Posterior vena cava (tissue), 2 donors: ENCODE measurements at places on chromosomes 2 and 18. TPM values are rescaled to one million over a fixed set of nuclear protein-coding genes. Genes with fewer than 3 reads are reported as not detected.

Gene MOGAT1
- total RNA-seq, result not detected

Gene ITSN2
- 77.0 TPM for total RNA-seq

- DNase-seq, result no peak
Observed at GRCh38 chr18:63454497-63454896, 22.3 kb upstream of the SERPINB5 start.

Gene REG3A
- total RNA-seq, result not detected

DNA sequence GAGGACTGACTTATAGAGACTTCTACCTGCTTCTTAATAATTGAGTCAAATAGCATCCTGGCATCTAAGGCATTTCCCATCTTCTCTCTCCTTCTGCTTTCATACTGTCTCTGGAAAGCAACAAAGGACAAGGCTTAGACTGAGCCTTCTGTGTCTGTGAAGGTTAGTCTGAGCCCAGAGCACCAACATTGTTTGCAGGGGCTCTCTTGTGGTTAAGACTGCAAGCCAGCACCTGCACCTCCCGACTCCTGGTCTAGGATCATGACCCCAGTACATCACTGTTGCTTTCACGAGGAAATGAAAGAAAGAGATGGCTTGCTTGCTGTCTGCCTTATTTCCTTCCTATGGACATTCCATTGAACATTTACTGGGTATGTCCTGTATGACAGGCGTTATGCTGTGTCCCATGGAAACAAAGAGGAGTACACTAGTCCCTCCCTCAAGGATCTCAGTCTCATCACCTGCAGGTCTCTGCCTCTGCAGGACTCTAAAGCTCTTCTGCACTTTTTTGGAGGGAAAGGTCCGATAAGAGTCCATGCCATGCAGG, 315.8 kb upstream of the EPAS1 start:
- DNase-seq, result no peak

DNA sequence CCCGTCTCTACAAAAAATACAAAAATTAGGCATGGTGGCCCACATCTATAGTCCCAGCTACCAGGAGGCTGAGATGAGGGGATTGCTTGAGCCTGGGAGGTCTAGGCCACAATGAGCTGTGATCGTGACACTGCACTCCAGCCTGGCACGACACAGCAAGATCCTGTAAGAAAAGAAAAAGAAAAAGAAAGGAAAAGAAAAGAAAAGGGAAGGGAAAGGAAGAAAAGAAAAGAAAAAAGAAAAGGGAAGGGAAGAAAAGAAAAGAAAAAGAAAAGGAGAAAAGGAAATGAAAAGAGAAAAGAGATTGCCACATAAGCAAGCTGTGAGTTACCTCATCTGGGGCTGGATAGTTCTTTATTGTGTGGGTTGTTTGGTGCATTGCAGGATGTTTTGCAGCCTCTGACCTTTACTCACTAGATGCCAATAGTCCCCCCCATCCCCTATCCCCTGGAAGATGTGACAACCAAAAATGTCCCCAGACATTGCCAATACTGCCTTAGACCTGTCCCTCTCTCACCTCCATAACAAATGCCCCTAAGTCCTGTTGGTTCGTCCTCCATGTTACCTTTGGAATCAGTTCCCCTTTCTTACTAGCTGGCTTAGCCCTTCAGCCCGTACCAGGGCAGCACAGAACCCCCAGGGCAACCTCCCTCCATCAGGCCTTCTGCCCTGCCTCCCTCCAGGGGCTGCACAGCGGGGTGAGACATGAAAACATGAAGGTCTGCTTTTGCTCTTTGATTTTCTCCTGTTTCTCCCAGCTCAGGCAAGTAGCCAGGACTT, 8.9 kb downstream of the ASPRV1 start:
- DNase-seq, result no peak

Gene COA5
- total RNA-seq, result 25.5 TPM

Gene SCN2A
- total RNA-seq, result 0.62 TPM

DNA sequence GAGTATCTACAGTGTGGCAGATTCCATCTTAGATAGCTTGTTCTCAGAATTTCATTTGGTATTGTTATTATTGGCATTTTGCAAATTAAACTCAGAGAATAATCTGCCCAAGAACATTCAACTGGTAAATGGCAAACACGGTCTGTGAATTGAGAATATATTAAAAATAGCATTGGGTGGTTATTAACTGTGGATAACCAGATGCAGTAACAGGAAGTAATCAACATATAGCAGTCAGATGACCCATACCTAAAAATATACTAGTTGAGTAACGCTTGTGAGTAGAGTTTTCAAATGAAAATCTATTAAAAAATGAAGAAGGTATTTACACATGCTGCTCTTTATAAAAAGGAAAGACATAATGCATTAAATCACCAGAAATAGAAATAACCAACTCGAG, 129.5 kb downstream of the ZNF804A start:
- DNase-seq, result no peak

DNA sequence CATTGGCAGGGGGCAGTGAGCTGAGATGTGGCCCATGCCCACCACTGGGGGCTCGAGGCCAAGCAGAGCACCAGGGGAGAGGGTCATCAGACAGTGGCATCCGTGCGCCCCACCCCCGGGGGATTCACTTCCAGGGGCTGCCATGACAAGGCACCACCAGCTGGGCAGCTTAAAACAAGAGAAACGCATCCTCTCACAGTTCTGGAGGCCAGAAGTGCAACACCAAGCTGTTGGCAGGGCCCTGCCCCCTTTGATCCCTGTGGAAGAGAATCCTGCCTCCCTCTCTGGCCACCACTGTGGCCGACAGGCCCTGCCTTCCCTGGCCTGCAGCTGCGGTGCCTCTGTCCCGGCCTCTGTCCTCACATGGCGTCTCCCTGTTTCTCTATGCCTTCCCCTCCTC, 187.7 kb upstream of the ID2 start:
- peak; percentile 28 for DNase-seq

GRCh38 chr18:8121942-8122480, 487.2 kb upstream of the RAB12 start:
- no peak for DNase-seq

DNA sequence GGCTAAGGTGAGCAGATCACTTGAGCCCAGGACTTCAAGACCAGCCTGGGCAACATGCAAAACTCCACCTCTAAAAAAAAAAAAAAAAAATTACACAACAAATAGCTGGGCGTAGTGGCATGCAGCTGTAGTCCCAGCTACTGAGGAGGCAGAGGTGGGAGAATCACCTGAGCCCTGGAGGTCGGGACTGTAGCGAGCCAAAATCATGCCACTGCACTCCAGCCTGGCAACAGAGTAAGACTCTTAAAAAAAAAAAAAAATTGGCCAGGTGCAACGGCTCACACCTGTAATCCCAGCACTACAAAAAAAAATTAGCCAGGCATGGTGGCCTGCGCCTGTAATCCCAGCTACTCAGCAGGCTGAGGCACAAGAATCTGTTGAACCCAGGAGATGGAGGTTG, 7.3 kb downstream of the STARD7 start:
- no peak for DNase-seq

DNA sequence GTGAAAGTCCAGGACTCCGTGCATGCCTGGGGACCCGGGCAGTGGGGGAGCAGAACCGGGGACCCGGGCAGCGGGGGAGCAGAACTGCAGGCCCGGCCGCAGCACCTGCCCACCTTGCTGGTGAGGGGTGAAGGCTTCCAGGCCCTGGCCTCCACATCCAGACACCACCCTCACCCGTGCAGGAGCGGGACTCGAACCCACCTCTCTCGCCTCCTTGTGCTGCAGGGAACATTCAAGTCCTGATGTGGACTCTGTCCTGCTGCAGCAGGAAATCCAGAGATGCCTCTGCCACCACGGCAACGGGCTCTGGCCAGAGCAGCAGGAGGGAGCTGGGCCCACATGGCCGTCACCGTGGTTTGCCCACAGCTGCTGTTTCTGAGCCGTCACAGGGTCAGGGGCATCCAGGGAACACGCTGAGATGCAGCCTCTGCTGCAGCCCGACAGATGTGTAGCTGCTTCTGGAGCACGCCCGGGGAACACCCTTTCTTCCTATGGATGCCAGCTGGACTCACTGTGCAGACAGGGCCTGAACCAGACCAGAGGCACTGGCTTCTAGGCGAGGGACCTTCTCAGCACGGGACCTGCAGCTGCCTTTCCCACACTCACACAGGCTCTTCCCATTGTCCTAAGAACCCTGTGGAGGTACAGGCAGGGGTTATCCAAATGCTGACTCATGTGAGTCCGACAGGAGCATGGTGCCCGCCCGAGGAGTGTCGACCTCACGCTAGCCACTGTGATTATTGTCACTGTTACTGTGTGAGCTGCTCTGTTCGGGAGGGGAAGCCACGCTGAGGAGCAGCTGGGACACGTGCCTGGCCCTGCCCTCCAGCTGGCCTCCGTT, 89.2 kb upstream of the CTDP1 start:
- DNase-seq, result peak; percentile 82

Gene HOXD9
- total RNA-seq, result 7.9 TPM

Gene IGFBP2
- total RNA-seq, result 37.9 TPM

Gene NPPC
- 9.2 TPM for total RNA-seq

GRCh38 chr2:224976629-224977525, 65.4 kb downstream of the DOCK10 start:
- DNase-seq, result no peak

DNA sequence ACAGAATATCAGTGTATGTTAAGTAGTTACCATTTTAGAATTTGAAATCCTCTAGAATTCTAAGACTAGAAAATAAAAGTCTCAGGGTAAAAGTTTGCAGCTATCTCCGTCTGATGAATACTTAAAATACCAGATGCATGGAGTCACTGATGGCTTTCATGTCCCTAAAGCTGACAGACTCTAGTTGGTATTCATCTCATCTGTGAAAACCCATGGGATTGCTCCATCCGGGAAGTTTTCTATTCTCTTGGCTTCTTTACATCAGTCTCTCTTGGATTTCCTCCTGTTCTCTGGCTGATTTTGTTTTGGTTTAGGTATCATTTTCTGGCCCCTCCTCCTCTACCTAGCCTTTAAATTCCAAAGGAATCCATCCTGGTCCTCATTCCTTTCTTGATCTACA, 465.6 kb upstream of the POU3F3 start:
- no peak for DNase-seq

- DNase-seq, result no peak
Observed at GRCh38 chr18:62729487-62730386, 14.4 kb downstream of the PHLPP1 start.

Gene TUBA4B
- not detected for total RNA-seq

Gene IL36A
- not detected for total RNA-seq

Gene KLF7
- total RNA-seq, result 64.5 TPM

GRCh38 chr2:12620759-12621158, 96.0 kb upstream of the TRIB2 start:
- DNase-seq, result no peak

DNA sequence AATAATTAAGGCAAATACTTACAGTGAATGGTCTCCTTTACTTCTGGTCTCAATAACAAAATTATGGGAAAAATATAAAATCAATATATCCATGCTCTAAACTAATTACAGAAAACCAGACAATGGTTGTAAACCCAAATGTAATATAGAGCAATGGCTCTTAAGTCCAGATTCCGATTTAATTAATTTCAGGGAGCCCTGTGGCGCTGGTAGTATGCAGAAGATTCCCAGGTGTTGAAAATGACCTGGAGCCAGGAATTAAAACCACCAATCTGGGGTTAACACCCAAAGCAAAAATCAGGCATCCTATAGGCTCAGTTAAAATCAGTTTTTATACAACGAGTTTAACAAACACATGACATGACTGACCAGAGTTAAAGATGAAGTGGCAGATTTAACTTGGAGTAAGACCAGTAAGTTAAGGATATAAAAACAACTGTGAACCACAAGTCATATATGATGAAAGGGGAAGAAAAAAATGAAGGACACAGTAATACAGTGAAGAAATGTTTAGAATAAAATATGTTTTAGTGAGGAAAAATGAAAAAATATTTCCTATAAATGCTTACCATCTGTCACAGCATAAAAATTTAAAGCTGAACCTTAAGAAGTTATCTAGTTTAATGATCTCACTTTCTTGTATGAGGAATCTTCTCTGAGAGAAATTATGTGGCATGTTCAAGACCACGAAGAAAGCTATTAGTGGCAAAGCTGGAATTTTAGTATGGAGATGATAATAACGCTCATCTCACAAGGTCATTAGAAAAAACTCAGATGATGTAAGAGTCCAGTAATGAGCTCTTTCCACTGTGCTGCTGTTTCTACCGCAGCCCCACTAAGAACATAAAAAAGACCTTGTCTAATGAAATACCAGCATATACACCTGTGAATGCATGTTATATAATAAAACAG, 45.8 kb upstream of the FLACC1 start:
- no peak for DNase-seq

DNA sequence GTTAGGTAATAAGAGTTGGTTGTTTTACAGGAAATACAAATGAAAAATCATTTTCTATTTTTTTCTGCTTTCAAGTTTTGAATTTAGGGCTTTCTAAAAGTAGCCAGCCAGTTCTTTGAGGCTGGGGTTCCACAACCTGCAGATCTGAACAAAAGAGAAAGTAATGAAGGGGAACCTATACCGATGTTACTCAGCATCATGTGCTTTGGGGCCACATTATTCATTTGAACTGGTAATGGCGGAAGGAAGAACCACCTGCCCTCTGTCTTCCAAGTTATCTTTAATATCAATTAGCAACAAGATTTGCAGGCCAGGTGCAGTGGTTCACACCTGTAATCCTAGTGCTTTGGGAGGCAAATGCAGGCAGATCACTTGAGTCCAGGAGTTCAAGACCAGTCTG, 12.9 kb upstream of the MRO start:
- no peak for DNase-seq

DNA sequence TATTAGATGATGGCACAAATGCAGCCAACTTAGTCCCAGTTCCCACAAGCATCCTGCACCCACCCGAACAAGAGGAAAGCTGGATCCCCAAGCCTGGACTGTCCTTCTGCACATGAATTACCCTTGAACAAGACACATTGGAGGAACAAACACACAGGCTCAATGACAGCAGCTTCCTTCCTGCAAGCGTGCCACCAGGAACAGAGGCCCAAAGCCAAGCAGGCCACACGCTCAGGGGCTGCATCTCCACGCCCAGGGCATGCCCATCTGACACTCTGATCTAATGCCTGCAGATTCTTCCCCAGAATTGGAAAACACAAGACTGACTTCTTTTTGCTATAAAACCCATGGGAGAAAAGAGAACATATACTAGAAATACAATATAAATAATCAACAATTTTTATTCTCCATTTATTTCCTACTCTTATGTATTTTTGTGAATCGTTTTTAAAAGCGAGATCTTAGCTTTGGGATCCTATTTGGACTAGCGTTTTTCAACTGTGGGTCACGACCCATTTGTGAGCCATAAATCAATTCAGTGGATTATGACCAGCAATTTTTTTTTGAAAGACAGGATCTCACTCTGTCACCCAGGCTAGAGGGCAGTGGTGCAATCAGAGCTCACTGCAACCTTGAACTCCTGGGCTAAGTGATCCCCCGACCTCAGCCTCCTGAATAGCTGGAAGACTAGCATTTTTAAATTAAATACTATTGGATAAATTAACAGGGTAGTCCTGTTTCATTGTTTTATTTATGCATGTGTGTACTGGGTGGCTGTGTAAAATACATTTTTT, 34.4 kb downstream of the PSTPIP2 start:
- no peak for DNase-seq

Gene SNORC
- total RNA-seq, result 0.79 TPM

GRCh38 chr18:11156978-11157377, 7.6 kb upstream of the PIEZO2 start:
- DNase-seq, result no peak

GRCh38 chr18:59461171-59461570, 102.1 kb upstream of the LMAN1 start:
- no peak for DNase-seq

GRCh38 chr2:240564561-240565332, 3.5 kb upstream of the RNPEPL1 start:
- peak; percentile 60 for DNase-seq
